ENCODE measurements at places on chromosomes 11 and 22.
A peak's percentile ranks its signal among the peaks of the same experiment; 100 is the strongest.

GRCh38 chr11:126918556-126918955, 82.0 kb downstream of the KIRREL3 start:
- no peak for DNase-seq

DNA sequence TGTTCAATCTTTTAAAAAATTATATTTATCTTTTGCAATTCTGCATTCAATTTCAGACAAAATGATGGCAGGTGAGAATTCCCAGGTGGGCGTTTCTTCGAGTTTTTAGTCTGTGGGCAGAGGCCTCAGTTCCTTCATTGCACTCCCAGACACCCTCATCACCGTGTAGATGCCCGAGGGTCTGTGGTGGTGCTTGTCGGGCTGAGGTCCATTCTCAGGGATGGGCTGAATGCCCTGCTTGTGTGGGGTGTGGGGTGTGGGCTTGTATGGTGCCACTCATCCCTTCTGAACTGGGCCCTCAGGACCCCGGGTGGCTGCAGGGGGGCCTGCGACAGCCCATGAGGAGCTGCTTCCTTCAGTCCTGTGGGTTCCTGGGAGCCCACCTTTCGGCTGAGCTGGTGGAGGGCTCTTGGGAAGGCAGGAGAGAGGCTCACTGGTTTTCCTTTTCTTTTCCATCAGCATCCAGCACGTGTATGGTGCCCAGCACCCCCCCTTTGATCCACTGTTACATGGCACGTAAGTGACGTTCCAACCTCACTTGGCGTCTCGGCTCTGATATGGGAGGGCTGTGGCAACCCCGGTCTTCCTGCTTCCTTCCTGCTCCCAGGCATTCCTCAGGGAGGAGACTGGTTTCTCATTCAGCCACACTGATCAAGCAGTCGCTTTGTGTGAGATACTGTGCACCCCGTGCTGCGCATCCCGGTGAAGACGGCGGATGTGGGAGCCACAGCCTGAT, 29.8 kb downstream of the TBC1D22A start:
- no peak for DNase-seq

- no peak for DNase-seq
Measured at GRCh38 chr22:26476705-26477340, 6.8 kb downstream of the HPS4 start.

GRCh38 chr11:47791774-47792430, 24.8 kb upstream of the FNBP4 start:
- DNase-seq: no peak

DNA sequence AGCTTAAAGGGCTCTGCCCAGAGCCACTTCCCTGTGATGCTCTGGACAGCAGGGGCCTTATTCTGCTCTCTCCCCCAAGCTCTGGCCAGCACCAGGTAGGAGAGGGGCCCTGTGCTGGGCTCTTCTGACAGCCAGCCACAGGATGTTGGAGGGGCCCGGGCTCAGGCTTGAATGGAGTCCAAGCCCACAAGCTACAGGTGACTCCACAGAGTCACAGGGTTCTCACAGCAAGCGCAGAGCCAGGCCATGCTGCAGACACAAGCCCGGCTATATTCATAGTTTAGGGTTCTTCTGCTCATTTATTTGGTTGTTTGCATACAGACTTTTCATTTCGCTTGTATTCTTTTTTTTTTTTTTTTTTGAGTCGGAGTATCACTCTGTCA, 1392.8 kb downstream of the BRD1 start:
- DNase-seq: no peak

DNA sequence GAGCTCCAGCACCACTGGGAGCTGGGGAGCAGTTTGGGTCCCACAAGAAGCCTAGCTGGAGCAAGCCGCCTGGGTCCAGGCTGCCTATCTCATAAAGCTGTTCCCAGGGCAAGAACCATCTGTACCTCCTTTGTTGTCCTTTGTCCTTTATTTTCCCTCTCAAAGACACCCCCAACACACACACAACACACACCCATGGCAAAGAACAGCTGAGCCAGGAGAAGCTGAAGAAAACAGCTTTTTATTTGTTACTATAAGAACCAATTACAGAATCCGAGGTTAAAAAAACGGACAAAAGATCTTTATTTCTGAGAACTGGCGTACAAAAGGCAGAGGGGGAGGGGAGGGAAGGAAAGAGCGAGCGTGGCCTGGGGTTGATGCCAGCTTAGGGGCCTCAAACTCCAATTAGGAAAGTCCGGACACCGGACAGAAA, 1.7 kb upstream of the TUT1 start:
- DNase-seq: no peak

- no peak for DNase-seq
Measured at GRCh38 chr11:120547316-120547715, 35.8 kb downstream of the GRIK4 start.

GRCh38 chr11:127600674-127601073, 600.1 kb upstream of the KIRREL3 start:
- DNase-seq: no peak

DNA sequence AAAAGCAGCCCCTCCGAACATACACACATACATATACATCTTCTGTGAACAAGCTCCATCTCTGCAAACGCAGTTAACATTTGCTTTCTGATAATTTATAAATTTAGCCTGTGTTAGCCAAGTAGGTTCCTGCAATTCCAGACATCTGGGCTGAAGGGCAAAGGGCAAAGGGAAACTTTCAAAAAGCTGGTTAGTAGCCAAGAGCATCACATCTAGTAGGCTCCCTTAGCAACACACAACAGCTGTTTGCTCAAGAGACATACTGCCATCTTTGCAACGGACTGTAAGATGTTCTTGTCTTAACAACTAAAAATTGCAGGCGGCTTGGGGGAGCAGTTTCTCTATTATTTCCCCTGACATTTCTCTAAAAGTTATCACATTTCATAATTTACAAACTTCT, 134.9 kb downstream of the RBFOX2 start:
- no peak for DNase-seq

GRCh38 chr11:79481795-79482194, 41.0 kb upstream of the TENM4 start:
- DNase-seq: no peak

GRCh38 chr11:129836979-129837378, 21.3 kb downstream of the TMEM45B start:
- no peak for DNase-seq

GRCh38 chr11:6219359-6219758, 14.0 kb downstream of the C11orf42 start:
- DNase-seq: no peak

- DNase-seq: no peak
Measured at GRCh38 chr11:73154178-73154577, 12.1 kb upstream of the FCHSD2 start.

- no peak for DNase-seq
Measured at GRCh38 chr11:121248496-121248895, 44.1 kb upstream of the SC5D start.

DNA sequence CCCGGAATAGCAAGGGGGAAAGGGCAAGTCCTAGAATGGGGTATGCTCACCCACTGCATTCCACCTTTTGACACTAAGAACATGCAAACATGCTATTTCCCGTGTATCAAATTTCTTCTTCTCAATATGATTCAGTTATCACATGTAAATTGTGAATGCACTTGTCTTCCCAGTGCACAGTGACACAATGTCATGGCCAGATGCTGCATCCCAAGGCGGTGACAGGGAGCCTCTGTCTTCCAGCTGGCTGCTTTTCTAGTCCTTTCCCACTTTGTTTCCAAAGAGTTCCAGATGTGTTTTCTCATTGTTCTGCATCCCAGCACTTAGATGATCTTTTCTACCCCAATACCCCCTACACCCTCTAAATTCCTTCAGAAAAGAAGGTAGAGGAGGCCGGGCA, 12.4 kb downstream of the SLC25A18 start:
- no peak for DNase-seq

- DNase-seq: peak; percentile 17
Measured at GRCh38 chr11:125939081-125939521, 6.7 kb upstream of the VSIG10L2 start.

DNA sequence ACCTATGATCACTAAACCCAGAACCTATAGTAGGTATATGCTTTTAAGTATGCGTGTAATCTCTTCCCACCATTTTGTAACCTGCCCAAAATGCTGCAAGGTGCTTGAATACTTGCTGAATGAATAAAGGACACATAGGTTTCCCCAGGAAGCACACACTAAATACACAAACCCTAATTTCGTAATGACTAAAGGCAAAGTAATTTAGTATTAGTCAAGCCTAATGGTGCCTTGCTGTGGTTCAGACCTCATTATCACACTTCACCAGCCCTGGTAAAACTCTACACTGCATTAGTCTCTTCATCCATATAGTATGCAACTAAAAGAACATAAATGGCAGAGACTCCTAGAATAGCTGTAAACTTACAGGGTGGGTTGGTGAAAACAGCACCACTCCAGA, 289.0 kb upstream of the PITPNB start:
- DNase-seq: no peak

GRCh38 chr11:130426837-130427341, 1.5 kb downstream of the ADAMTS8 start:
- no peak for DNase-seq

- DNase-seq: no peak
Measured at GRCh38 chr11:129973068-129973467, 29.6 kb downstream of the PRDM10 start.

- peak; percentile 57 for DNase-seq
Measured at GRCh38 chr11:70569996-70570692, 171.8 kb downstream of the CTTN start.

DNA sequence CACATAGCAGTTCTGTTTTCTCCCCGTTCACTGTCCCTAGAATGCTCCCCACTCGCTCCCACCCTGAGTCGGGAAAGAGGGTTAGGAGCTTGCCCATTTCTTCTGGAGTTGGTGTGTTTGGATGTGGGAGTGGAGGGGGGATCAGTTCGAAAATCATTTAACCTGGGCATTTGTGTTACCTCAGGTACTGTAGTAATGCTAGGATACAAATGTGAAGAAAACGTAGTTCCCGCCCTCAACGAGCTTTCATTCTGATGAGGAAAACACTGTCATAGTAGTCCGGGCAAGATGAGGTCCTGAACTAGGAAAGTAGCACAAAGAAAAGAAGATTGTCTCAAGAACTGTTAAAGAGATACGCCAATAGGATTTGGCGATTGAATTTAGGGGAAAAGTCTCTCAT, 539 bp downstream of the SDHD start:
- no peak for DNase-seq

GRCh38 chr11:28903716-28904115, 795.5 kb downstream of the METTL15 start:
- no peak for DNase-seq

GRCh38 chr22:40040927-40041326, 46.2 kb downstream of the FAM83F start:
- DNase-seq: peak; percentile 22

DNA sequence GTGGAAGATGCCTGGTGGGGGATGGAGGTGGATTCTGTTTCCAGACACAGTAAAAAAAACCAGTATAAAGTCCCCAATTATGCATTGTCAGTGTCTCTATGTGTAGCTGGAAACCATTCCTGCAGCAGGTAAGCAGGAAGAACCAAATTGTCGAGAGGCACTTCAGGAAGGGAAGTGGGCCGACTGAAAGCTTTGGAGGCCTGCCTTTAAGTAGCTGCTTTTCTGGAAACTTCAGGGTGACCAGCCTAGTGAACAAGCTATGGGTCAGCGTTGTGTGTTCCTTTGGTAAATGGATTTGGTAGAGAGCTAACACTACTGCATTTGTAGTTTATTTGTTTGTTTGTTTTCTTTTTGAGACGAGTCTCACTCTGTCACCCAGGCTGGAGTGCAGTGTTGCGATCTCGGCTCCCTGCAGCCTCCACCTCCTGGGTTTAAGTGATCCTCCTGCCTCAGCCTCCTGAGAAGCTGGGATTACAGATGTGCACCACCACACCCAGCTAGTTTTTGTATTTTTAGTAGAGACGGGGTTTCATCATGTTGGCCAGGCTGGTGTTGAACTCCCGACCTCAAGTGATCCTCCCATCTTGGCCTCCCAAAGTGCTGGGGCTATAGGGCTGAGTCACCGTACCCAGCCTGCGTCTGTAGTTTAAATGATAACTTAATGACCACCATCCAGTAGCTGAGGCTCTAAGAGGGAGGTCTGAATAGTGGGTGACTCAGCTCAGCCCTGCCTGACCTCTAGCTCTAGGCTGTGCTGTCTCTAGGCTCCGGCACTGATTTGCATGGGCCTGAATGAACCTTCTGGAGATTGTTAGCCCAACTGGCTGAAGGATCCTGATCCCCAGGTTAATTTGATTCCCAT, 12.8 kb downstream of the PTPRJ start:
- no peak for DNase-seq

DNA sequence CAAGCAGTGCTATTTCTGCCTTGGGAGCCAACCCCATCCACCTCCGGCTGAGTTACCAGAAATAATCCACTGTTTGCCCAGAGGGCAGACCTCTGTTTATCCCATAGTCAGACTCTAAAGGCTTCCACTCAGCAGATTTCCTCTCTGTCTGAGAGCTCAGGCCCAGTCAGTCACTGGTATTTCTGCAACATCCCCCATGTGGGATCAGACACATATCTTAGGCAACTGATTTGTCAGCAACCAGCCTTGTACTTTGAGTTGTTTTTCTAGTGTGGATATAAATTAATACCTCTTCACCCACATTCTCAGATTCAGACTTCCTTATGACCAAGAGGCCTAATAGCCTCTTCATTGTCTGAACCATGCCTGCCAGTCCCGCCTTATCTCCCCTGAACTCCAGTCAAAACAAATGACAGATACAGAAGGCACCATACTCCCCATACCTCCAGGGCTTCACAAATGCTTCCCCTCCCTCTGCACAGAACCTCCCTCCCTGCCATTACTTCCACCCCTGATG, 193.6 kb downstream of the FAM76B start:
- no peak for DNase-seq

- no peak for DNase-seq
Measured at GRCh38 chr11:746289-747157, 741 bp upstream of the TALDO1 start.

DNA sequence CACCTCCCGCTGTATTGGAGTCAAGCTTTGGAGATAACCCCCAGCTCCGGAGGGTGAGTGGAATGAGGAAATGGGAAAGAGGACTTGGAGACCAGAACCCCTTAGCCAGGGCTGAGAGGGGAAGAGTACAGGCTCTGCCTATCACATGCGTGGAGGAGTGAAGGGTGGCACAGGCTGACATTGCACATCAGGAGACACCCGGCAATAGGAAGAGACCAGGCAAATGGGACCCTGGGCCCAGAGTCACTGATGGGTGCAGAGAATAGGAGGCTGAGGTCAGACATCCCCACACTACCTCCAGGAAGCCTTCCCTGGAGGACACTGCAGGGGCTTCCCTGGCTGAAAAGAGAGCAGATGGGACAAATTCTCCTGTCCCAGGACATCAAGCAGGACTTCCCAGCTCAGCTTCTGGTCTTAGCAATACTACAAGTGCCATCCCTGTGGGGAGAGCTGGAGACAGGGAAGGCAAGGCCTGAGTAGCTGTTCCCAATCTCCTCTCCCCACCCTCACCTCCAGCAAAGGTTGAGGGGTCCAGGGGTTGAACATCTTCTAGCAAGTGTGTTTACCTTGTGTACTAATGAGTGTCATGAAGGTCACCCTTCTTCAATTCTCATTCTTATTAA, 160.7 kb downstream of the BUD13 start:
- no peak for DNase-seq

GRCh38 chr11:114799476-114799875, 121.1 kb downstream of the NXPE2 start:
- no peak for DNase-seq

- DNase-seq: no peak
Measured at GRCh38 chr11:132142121-132142520, 771.7 kb downstream of the NTM start.

- no peak for DNase-seq
Measured at GRCh38 chr11:111535281-111535680, 5.2 kb upstream of the LAYN start.

GRCh38 chr22:48921411-48921903, 906.2 kb downstream of the BRD1 start:
- DNase-seq: peak; percentile 36
